ENCODE measurements at places on chromosomes 5 and 9.

DNA sequence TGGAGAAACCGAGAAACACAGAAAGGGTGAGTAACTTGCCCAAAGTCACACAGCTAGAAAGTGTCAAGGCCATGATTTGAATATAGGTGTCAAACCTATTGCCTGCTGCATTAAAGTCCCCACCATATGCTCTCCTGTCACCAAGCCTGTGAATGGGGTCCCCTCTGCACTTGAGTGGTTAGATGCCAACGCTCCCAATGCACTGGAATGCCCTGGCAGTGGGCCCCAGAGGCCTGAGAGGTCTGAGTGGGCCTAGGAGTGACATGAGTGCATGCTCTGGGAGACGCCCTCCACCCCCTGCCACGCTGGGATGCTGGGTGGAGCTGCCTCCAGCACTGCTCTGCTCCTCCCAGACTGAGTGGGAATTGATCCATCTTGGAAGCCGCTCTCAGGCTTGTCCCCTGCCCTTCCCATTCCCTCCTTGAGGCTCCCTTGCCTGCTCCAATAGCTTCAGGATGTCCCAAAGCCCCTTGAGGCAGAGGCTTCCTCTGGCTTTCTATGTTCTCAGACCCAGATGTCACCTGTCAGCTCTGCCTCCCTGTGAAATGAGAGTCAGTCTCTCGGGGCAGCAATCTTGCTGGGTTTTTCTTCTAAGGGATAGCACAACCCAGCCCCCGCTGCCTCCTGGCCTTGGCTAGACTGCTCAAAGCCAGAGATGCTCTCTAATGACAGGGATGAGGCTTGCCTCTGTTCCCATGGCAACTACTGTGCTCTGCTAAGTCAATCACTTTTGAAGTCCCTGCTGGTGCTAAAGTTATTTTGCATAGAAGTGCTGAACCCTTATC, 6.6 kb upstream of the ARSI start:
- no peak for DNase-seq

DNA sequence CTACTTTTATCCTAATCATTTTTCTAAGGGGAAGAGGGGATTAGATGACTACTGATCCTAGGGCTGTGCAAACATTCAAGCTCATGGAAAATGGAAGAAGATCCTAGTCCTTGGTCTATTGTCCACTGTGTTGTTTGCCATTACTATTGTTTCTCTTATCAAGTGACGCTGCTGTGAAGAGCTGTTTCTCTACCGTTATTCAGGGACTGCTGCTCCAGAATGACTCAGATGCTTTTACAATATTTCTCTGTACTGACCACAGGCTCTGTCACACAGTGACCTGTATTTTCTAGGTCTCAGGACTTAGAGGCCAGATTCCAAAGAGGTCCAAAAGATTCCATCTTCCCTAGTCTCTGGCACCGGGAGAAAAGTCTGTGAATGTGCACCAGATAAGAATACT, 159.5 kb upstream of the CHD1 start:
- DNase-seq = no peak

DNA sequence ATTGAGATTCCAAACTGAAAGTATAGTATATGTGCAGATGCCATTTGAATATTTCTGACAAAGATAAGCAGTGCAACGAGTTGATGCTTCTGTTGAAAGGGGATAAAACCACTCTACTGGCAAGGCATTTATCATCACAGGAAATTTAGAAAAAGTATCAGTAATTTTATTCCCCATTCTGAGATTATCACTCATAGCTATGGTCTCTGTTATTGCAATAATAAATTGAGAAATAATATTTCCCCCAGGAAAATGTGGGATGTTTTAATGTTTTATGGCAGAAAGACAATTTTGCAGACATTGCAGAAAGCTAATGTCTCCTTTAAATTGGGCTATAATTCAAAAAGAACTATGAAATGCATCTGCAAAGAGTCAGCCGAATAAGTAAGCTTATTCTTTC, 1612.7 kb upstream of the ACO1 start:
- no peak for DNase-seq

DNA sequence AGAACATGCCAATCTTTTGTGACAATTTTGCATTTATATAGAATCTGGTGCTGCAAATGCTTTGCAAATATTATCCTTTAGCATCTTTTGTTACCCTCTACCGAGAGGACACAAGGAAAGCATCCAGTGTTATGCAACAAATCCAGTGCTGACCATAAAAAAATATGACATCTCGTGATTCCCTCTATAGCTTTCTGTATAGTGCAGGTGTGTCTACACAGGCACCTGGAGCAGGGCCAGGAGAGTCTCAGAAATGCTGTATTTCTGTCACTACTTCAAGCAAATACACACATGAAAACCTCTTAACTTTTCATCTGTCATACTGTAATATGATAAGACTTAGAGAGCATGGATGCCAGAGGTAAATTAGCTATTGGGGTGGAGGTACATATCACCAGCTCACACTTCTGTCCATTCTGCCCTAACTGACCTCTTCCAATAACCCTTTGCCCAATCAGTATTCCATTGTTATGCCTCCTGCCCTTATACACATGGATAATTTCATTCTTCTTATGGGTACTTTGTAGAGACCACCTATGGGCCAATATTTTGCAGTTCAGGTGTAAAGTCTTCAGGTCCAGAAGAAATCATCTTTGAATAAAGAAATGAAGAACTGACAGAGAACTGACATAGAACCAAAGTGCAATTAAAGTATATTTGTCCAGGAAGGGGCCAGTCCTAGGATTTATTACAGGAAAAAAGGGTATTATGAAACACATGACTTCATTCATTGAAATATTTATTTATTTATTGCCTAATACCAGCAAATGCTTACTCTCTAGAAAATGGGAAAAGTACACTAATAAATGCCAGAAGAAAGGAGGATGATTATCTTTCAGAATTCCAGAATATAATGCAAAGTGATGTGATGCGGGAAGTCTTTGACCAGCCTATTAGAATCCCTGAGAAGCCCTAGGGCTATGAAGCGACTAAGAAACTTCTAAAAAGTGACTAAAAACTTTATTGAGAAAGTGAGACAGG, 106.5 kb downstream of the EPB41L4A start:
- DNase-seq = no peak

DNA sequence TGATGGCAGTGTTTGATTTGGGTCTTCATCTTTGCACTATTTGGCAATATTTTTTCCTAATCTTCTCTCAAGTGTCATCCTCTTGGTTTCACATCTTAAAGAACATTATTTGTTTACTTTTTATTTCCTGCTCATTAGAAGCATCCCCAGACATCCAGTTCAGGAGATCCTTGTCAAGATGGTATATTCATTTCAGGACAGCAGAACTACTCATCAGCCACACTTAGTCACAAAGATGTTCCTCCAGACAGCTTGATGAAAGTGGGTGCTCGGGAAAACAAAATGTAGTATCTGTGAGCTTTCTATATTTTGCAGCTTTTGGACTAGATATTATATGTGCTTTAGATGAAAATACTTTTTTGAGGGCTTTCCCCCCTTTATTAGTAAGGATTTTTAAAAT, 72.1 kb upstream of the SREK1 start:
- DNase-seq = no peak

Data from NK-92 treated with Interleukin-12 subunit alpha and Interleukin-12 subunit beta, amount 100 ng/mL, for 24 hours (cell line).